ENCODE measurements at places on chromosomes 13 and 19.

DNA sequence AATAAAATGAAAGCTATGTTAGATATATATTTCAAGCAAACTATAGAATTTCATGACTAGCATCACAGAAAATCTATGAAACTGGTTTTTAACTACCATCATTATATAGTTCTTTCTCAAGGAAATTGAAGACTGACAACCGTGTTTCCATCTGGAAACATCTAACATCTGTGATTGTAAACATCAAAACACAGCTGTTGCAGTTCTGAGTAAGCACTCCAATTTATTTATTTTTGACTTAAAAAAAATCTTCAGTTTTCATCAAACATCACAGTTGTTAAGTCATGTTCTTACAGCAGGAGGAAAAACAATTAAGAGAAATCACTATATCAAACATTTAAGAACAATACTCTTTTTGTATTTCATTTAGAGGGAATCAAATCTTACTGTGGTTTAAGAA is 1653.0 kb upstream of the MIR17HG start:
- DNase-seq = no peak

- DNase-seq = no peak
These were observed 77.0 kb upstream of the TSC22D1 start for GRCh38 chr13:44652962-44653660.

DNA sequence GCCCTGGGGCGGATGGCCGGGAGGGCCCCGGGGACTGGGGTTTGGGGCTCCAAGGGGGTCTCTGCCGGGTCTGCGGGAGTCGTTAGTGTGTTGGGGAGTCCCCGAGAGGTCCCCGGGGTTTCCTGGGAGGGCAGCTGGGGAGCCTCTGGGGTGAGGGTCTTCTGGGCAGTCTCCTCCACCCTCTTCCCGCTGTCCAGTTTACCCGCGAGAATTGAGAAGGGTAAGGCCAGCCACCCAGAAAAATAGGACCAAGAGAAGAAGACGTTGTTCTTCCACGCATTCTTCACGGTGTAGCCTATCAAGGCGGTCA is 1.0 kb upstream of the ETFB start:
- DNase-seq = no peak

DNA sequence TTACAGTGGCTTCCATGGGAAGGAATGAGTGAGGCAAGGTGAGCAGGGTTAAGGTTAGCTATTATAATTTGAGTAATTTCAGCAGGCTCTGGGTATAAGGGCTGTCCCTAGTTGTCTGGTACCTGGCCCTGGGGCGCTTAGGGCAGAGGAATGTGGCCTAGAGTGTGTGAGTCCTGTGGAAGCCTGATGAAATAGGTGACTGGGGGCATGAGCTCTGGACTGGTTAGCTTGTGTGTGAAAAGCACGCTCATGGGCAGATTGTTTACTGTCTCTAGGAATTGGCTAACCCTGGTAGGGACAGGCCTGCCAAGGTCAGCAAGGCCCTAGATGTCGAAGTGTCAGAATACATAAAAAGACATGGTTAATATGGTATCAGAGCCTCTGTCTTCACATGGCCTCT is 42.5 kb downstream of the SPRYD7 start:
- DNase-seq = no peak

GRCh38 chr19:33628921-33629825 is 7.4 kb downstream of the CHST8 start:
- no peak for DNase-seq

DNA sequence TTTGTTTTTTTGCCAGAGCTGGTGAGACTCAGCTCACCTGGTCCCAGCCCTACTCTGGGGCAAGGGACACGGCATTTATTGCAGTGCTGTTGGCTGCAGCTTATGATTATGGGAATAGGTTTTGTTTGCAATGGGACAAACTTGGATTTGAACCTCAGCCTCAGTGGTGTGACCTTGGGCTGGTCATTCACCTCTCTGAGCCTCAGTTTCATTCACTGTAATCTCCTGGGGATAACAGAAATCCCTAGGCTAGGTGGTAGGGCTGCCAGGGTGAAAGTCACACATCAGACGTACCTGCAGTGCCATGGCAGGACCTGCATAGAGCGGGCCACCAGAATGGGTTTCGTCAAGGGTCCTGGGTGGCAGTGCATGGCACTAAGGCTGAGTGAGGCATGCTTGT is 73.7 kb upstream of the MEDAG start:
- no peak for DNase-seq

DNA sequence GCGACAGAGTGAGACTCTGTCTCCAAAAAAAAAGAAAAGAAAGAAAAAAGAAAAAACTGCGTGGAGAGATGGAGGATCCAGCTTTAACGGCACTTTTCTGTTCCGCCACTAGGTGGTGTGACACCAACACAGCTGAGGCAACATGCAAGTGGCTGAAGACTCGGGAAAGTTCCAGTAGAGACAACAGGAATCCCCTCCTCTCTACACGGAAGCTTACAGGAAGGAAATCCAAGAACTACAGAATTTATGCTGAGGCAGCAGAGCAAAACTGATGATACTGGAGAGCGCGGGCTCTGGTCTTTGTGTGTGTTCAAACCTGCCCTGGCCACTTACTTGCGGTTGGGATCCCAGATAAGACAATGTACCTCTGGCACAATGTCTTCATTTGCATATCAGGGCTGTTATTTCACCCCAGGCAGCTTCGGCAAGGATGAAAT is 9.9 kb downstream of the RANBP3 start:
- DNase-seq = no peak
